Mammary epithelial cell (primary cell): ENCODE measurements at places on chromosomes 11 and 22. TPM values are rescaled to one million over a fixed set of nuclear protein-coding genes. Genes with fewer than 3 reads are reported as not detected.

DNA sequence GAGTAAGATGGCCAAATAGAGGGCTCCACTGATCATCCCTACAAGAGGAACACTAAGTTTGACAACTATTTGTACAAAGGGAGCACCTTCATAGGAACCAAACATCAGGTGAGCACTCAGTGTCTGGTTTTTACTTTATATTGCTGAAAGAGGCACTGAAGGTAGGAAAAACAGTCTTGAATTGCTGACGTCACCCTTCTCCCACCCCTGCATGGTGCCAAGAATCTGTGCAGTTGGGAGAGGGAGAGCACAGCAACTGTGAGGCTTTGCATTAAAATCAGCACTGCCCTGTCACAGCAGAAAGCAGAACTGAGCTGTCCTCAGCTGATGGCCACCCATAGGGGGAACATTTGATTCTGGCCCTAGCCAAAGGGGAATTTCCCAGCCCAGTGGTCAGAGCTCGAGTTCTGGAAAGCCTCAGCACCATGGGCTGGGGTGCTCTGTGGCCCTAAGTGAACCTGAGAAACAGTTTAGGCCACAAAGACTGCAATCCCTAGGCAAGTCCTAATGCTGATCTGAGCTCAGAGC lies 37.9 kb downstream of the PIWIL3 start:
- DNase-seq = no peak

- DNase-seq = no peak
Observed at GRCh38 chr11:2671748-2672147, 28.0 kb downstream of the KCNQ1OT1 start.

DNA sequence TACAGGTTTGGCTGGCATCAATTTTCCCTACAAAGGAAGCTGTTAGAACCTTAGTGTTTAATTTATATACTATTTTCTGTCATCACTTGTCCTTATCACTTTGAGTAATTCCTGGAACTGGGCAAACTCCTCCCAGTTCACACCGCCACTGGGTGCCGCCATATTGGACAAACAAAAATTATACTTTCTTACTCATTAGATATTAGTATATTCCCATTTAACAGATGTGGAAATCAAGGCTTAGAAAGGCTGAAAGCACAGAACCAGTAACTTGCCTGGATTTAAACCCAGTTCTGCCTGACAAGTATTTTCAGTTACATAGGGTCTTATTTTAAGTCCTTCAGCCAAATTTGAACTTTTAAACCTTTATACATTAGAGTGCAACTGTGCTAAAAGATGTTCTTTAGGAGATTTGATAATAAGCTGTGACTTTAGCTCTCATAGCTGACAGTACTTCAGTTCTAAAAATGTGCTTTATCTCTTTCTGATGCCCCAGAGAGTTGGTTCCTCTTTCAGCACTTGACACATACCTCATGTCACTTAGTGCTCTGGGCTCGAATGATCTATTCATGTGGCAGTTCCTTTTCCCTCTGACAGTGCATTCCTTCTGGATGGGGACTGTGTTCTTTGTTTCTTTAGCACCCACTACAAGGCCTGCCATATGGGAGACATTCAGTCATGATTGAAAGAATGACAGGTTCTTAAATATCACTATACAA lies 25.4 kb downstream of the COA4 start:
- no peak for DNase-seq

DNA sequence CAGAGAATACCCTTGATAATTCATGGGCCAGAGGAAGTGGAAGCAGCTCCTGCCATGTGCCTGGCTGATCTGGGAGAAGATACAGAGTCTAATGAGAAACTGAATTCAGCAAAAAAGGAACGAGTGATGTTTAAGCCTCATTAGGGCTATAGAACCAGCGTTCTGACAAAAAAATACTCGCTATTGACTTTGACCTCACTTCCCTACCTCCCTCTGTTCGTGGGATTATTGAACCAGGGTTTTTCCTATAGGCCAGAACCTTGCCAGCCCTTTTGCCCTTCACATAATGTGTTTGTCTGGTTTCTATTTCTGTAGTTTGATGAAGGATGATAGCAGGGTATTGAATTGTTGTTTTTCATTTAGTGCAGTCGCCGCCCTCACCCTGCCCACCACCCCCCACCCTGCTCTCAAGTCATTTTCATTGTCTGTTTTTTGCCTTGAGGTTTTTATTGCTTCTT lies 7.6 kb upstream of the RBFOX2 start:
- no peak for DNase-seq

DNA sequence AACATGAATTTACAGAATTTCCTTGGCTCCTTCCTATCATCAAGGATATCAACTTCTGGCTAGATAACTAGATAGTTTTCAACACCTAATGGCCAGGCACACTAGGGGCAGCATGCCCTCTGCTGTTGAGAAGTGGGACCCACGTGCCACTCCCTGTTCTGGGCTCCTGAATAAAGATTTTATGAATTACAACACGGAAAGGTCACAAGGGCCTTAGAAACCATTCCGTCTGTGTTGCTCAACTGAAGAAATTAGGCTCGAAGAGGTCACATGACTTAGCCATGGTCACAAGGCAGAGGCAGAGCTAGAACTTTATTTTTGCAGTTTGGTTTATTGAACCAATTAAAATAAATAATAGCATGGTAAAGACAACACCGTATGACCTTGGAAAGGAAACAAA lies 36.0 kb downstream of the PRCP start:
- DNase-seq = peak; percentile 43

GRCh38 chr11:130894322-130895025 lies 21.8 kb downstream of the SNX19 start:
- DNase-seq = peak; percentile 46

GRCh38 chr22:46367707-46368191 lies 32.2 kb downstream of the TRMU start:
- DNase-seq = peak; percentile 66

Gene SCGB1D2
- polyA plus RNA-seq = not detected

- no peak for DNase-seq
Observed at GRCh38 chr22:43408009-43408408, 3.8 kb upstream of the MPPED1 start.

Gene KLHL22
- 10.5 TPM for polyA plus RNA-seq

Gene TFIP11
- 21.5 TPM for polyA plus RNA-seq

- no peak for DNase-seq
Observed at GRCh38 chr22:35620624-35621251, 3.6 kb upstream of the MB start.
